ENCODE measurements at places on chromosomes 3 and 15.

DNA sequence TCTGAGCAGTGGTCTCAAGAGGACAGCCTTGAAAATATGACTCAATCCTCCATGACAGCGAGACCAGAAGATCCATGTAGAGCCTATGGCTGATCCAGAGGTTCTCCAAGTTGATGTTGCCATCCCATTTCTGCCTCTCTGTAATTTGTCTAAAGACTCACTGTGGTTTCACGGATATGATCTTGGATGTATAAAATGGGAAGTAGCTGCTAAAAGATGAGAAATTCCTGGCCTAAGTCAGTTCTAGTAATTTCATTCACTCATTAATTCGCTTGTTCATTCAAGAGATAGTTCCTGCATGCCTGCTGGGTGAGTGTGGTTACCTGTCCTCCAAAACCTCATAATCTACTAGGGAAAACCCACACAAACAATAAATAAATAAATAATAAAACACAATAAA lies 145.9 kb downstream of the TNIK start:
- DNase-seq, result no peak

DNA sequence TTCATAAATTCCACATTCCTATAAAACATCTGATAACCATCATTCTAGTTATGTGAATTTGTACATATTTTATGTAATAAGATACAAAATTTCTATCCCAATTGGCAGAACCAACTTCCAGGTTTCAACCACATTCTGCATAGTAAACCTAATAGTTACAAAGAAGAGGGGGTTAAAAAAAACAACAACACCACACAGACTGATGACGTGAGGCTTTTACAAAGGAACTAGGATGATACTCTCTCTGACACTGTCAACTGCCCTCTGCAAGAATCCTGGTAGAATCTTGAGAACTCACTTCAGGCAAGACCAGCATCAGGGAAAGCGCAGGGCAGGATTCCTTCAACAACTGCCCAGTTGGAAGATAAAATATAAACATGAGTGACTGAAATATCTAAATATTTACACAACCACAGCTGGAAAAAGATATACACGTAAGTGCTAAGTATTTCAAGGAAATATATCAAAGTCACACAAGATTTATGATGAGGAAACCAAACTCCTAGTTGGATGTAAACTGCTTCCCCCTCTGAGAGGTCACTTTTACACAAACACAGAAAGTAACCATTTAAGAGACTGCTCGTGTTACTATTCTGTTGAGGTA lies 816.4 kb downstream of the ROBO1 start:
- DNase-seq, result peak; percentile 61

- no peak for DNase-seq
These were observed 197.5 kb upstream of the BCL6 start for GRCh38 chr3:187942658-187943241.

GRCh38 chr3:20108869-20109268 lies 68.6 kb downstream of the KAT2B start:
- no peak for DNase-seq

DNA sequence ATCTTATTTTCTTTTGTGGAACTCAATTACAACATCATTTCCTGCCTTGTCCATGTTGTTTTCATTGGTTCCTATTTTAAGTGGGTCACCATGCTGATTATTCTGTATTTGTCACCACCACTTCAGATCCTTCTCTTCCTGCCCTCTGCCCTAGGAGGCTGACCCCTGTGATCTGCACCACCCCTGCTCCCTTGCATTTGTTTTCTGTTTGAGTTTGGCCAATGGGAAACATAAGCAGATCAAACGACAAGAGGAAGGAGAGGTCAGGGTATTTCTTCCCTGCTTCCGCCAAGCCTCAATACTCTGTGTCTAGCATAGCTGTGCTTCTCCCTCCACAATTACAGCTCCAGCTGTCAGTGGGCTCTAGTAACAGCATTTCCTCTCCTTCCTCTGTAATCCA lies 71.6 kb downstream of the IMPG2 start:
- no peak for DNase-seq

DNA sequence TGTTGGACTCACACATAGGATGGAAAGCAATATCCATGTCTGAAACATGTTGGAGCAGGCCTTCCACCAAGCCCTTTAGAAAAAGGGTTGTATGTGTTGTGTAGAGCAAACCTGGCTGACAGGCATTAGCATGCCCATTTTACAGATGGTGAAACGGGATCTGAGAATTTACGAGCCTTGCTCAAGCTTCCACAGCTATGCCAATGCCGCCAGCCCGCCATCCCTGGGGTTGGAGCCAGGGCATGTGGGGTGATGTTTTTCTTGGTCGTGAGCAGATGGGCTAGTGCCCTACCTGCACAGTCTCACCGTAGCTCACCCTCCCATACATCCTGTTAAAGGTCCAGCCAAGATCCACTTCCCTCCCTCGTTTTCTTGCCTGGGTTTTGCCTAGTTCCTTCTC lies 97.5 kb upstream of the TLE3 start:
- DNase-seq, result no peak

DNA sequence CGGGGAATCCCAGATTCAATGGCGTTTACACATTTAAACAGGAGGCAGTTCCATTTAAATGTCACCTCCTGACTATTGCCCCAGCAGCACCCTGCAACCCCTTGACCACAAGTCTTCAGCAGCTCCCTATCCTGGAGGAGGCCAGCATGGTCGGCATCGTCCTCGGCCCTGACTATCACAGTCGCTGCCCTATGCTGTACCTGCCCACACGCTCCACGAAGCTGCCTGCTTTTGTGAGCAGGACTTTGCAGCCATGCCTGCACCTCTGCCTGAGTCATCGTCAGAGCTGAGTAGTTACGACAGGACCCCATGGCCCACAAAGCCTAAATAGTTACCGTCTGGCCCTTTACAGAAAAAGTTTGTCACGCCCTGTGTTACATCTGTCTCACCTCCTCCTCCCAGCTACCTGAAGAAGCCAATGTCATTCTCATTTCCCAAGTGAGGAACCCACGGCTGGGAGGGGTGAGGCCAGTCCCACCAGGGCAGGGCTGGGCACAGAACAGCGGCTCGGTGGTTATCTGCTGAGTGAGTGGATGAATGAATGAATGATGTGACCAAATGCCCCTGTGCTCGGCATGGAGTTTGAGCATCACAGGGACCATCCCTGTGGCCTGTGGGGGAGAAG lies 47.8 kb upstream of the IQSEC1 start:
- no peak for DNase-seq

- DNase-seq, result no peak
These were observed 5.5 kb upstream of the NTRK3 start for GRCh38 chr15:88262064-88262463.

GRCh38 chr3:177615015-177615414 lies 417.7 kb upstream of the TBL1XR1 start:
- DNase-seq, result peak; percentile 81

Measured in left lung (tissue), 14 donors.